ENCODE measurements at places on chromosomes 3 and 15.

- DNase-seq, result no peak
Measured at GRCh38 chr3:93910097-93910496, 63.6 kb downstream of the PROS1 start.

GRCh38 chr15:33778852-33779251 lies 189.4 kb upstream of the CHRM5 start:
- DNase-seq, result no peak

- no peak for DNase-seq
Measured at GRCh38 chr15:51129535-51130188, 35.0 kb upstream of the TNFAIP8L3 start.

DNA sequence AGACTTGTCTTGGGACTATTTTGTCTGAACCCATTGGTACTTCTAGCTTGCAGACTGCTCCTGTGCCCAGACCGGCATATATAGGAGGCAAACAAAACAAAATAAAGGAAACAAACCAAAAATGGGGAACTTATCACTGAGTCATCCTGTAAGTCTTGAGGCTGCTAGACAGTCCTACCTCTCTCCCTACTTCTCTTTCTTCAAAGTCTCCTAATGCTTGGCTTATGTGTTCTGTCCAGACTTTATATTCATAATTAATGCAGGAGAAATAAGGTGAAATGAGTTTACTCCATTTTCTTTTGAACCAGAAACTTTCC lies 266.2 kb downstream of the ZNF385D start:
- DNase-seq, result no peak

DNA sequence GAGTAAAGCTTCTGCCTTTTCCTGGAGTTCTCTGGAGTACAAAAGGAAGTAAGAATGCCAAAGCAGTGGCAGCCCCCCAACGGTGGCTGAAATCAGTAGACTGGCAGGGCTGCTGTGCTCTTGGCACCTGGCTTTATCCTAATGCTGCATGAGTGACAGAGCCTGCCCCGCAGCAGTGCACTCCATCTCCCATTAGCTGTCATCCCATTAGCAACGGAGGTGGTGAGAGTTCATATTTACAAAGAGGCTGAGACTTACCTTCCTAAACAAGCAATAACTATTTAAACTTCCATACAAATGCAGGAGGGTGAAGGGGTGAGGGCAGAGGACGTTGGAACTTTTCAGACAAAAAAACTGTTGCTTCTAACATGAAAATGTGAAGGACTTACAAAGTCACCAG lies 51.9 kb downstream of the SERPINI1 start:
- DNase-seq, result no peak

- no peak for DNase-seq
Measured at GRCh38 chr15:80819001-80819400, 39.8 kb downstream of the CEMIP start.

GRCh38 chr15:38868326-38869114 lies 303.9 kb upstream of the RASGRP1 start:
- DNase-seq, result no peak

DNA sequence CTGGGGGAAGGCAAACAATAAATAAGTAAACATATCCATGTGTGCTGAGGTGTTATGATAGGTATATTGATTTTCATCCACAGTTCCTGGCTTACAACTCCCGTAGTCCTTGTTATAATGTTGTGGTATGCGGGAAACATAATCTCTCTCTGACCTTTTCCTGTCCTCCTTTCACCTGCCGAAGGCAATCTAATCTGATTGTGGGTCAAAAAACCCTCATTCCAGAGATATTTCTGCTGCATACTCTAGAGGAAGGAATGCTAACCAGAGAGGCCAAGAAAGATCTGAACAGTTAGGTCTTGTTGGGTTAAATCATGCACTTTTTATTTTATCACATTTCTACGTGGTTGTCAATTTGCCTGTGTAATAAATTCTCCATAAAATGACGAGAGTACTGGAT lies 383.6 kb upstream of the SEMA6D start:
- no peak for DNase-seq

- no peak for DNase-seq
Measured at GRCh38 chr15:55283379-55284147, 6.0 kb downstream of the RAB27A start.

GRCh38 chr3:99474776-99475175 lies 163.6 kb upstream of the COL8A1 start:
- DNase-seq, result no peak

DNA sequence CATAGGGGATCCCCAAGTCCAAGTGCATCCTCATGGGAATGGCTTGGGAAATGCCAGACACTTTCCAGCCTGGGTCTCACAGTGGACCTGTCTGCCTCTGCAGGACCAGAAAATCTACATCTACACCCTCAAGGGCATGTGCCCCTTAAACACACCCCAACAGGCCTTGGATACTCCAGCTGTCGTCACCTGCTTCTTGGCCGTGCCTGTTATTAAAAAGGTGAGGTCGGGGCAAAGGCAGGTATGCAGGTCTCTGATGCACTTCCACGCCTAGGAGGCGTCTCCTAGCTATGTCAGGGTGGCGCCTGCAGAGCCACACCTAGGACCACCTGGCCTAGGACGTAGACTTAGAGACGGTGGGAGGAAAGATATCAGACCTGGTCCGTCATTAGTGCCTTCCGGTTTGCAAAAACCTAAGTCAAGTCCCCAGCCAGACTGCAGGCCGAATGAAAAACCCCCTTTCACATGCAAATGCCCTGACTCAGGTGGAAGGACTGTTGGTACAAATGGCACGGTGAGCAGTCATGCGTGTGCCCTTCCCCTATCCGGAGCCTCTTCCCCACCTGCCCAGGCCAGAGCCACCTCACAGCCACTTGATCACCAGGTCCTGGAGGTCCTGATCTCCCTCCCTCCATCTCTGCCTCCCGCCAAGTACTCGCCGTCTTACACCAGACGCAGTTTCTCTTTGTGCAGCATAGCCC lies 143.5 kb downstream of the LRRK1 start:
- DNase-seq, result no peak

GRCh38 chr3:193396451-193397244 lies 18.1 kb upstream of the ATP13A5 start:
- DNase-seq, result no peak

GRCh38 chr3:173529062-173529711 lies 131.6 kb downstream of the NLGN1 start:
- no peak for DNase-seq

- no peak for DNase-seq
Measured at GRCh38 chr3:72510247-72510646, 338.0 kb downstream of the SHQ1 start.

- DNase-seq, result no peak
Measured at GRCh38 chr15:68599560-68600071, 20.8 kb downstream of the CORO2B start.

- no peak for DNase-seq
Measured at GRCh38 chr15:43091859-43092258, 14.0 kb downstream of the UBR1 start.

- no peak for DNase-seq
Measured at GRCh38 chr15:83066034-83066733, 868 bp downstream of the BTBD1 start.

- DNase-seq, result no peak
Measured at GRCh38 chr3:30605005-30605404, 1.4 kb upstream of the TGFBR2 start.

GRCh38 chr3:33636125-33636850 lies 81.8 kb downstream of the CLASP2 start:
- no peak for DNase-seq

GRCh38 chr3:37994639-37994972 lies 4.0 kb downstream of the VILL start:
- no peak for DNase-seq

DNA sequence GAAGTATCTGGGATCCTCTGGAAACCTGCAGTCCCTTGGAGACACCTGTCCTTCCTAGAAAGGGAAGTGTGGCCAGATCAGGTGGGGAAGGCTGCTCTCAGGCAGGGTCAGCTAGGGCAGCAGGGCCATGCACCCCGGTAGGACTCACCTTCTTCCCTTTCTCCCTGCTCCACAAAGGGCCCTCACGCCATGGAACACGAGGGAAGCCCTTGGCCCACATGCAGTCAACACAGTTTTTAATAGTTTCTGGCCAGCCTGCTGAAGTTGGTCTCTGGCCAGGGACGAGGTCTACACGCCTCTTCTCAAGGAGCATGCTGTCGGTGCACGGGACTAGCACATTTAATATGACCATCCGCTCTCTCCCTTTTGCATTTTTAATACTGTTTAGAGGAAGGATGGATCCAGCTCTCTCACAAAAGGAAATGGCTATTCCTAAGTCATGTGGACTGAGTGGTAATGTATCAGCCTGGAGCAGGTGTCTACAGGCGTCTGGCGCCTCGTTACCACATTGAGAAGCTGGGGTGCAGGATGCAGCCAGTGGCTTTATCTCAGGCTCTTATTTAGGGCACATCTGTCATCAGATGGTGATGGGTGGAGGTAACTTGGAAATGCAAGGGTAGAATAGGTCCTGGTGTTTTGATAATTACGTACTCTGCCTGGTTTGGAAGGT lies 153.9 kb downstream of the KLF13 start:
- DNase-seq, result no peak

DNA sequence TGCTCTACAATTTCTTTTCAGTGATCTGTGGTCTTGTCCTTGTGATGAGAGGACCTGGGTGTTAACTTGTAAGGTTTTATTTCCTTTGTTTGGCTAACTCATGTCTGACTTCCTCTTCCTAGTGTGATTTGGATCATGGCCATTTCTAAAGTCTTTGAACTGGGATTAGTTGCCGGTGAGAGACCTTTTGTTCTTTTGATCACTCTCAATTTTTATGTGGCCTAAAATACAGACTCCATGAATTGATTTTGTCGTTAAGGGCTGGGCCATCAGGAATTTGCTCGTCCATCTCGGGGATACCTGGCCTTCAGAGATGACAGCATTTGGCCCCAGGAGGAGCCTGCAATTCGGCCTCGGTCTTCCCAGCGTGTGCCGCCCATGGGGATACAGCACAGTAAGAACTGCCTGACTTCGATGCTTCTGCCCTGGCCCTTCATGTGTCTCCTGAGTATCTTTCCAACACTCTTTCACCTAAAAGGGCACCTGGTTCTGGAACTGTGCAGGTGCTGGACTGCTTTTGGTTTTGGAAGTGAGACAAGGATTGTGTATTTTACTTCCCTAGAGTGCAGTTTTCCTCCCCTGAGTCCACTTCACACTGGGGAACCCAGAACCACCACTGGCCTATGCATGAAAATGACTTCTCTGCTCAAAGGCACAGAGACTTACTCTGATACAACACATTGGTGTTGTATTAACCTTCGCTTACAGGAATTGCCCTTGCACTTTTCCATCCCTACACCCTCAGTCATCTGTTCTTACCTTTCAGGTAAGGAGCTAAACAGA lies 13.1 kb upstream of the LRRC2 start:
- no peak for DNase-seq

- no peak for DNase-seq
Measured at GRCh38 chr3:71360764-71361163, 222.8 kb downstream of the FOXP1 start.

DNA sequence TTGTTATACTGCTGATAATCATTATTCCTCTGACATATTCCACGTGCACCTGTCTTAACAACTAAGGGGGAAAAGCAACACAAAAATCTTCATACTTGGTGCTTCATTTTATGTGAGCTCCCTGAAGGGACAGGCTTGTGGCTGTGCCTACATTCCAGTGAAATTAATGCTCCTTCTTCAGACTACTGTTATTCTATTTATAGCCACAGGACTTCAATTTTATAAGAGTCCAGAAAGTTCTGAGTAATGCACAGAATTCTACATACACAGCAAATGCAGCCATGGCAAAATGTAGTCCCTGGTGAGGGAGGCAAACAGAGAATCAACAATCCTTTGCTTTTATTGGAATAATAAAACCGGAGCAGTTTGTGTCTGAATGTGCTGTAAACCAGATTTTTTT lies 417.1 kb downstream of the RBMS3 start:
- no peak for DNase-seq
